ENCODE measurements at places on chromosomes 12 and 14.

GRCh38 chr12:16685107-16685506 is 79.1 kb upstream of the LMO3 start:
- no peak for DNase-seq

- no peak for DNase-seq
Measured at GRCh38 chr12:10366875-10367274, 23.0 kb downstream of the KLRK1 start.

- no peak for DNase-seq
Measured at GRCh38 chr14:73293782-73294781, 56.8 kb downstream of the PAPLN start.

- no peak for DNase-seq
Measured at GRCh38 chr14:105085766-105086165, 20.5 kb upstream of the GPR132 start.

- no peak for DNase-seq
Measured at GRCh38 chr14:71533390-71533789, 398.8 kb upstream of the RGS6 start.

- no peak for DNase-seq
Measured at GRCh38 chr12:6292606-6293005, 17.9 kb upstream of the PLEKHG6 start.

DNA sequence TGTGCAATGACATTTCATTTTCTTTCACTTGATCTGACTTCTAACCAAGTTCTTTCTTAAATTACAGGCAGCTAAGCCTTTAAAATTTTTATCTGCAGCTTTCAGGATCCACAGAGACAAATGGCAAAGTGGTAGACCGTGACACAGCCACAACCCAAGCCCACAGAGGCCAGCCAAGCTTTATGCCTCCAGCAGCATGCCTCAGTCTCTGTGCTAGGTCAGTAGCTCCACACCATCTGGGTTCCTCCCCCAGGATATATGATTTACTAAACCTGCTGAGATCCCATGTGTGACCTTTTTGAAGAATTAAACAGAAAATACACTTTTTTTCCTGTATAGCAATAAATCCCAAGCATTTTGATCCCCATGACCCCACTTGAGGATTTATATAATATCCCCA is 290.4 kb upstream of the CAND1 start:
- no peak for DNase-seq

DNA sequence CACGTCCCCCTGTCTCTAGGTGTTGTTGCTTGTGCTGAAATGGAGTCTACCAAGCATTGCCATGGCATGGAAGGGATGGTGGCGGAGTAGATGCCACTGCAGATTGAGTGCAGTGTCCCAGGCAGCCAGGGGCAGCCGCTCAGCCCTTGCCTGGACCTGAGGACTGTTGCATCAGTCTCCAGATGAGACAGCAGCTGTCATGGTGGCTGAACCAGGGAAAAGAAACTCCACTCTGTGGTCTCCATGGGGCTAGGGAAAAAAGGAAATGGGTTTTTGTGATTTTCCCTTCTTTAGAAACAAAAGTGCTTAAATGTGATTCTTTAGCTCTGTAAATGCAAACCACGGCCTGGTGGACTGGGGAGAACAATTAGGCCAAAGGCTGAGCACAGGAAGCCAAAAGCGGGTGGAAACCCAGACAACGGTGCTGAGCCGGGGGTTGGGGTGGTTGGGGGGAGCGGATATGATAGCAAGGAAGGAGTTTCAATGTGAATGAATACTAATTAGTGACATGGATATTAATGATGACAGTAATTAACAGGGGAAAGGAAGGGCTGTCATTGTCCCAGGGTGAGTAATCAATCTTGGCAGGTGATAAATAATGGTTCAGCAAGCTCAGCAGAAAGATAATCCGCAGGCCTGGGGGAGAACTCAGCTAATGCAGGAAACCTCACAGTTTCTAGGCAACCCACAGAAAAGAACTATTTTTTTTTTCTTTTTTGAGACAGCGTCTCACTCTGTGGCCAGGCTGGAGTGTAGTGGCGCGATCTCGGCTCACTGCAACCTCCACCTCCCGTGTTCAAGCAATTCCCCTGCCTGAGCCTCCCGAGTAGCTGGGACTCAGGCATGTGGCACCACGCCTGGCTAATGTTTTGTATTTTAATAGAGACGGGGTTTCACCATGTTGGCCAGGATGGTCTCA is 442.6 kb downstream of the DPF3 start:
- DNase-seq, result no peak

DNA sequence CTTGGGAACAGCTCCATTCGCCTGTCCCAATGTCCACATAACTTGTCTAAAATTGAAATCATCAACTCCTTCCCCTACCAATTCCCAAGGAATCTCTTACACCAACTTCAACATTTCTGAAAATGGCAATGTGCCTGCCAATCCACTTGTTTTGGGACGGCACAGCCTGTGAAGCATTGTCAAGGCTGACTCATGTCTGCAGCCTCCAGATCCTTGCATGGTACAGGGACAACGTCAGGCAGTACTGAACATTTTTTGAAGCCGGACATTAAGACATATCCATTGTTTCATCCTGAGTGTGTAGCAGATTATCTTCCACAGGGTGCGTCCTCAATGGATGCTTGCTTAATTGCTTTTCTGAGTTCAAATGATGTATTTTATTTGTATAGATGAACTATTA is 794.1 kb downstream of the BCL11B start:
- no peak for DNase-seq

GRCh38 chr12:63968673-63969072 is 124.2 kb downstream of the SRGAP1 start:
- no peak for DNase-seq

DNA sequence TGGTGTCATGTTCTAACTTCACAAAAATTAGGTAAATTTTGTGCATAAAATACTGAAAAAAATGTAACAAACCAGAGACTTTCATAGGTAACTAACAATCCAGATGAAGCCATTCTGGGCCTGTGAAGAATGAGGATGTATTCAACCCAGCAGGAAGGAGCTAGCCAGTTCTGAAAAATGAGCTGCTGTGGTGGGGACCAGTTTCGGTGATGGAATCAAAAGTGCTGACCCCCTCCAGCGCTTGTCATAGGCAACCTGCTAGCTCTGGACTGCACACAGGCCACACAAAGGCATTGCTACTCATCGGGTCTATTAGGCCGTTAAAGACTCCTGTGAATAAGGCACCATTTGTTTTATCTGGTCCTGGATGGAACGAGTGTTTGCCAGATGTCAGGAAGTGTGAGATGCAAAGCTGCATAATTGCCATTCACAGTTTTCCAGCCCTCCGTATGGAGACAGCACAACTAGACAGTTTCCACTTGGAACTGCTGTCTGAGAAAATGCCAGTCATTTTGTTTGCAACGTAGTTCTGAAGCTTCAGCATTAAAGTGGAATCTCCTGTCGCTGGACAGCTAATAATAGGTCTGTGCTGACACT is 3.3 kb upstream of the RIMBP2 start:
- DNase-seq, result no peak

GRCh38 chr14:34797747-34798583 is 77.2 kb downstream of the BAZ1A start:
- DNase-seq, result no peak

DNA sequence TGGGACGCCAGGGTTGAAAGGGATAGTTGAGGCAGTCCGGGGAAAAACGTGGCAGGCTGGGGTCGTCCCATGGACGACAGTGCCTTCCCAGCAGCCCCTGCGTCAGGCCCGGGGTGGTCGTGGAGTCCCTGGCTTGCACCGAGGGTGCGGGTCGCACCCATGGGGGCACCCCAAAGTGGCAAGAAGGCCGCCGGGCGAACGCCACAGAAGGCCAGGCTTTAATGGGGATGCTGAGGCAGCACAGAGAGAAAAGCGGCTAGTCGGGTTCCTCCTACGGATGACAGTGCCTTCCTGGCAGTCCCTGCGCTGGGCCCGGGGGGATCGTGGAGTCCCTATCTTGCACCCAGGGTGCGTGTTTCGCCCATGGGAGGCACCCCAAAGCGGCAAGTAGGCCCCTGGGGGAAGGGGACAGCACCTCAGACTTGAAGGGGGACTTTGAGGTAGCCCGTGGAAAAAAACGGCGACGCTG is 158.6 kb upstream of the ALG10B start:
- no peak for DNase-seq

DNA sequence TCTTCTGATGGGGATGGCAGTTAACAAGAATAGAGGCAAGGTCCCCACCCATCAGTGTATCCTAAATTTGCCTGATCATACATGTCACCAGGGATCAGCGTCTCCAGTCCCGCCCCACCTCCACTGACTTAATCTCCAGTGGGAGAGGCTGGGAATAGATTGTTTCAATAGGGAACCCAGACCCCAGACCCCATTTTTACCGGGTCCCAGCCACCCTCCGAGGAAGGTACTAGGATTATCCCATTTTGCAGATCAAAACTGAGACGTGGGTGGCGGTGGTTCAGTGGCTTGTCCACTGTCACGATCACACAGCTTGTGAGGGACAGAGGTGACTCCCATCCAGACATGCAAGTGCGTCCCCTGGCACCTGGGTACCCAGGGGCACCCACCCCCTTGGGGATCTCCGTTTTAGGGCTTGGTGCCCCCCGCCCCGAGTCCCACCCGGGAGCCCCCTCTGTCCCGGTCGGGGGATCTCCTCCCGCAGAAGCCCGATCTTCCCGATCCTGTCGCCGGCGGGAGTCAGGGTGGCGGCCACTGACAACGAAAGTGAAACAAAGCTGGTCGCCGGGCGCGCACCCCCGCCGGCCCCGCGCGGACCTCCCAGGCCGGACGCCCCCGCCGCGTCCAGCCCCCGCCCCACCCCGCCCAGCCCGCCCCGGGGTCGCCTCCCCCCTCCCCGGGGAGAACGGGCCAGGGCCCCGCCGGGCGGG is 523 bp downstream of the WSB2 start:
- no peak for DNase-seq

DNA sequence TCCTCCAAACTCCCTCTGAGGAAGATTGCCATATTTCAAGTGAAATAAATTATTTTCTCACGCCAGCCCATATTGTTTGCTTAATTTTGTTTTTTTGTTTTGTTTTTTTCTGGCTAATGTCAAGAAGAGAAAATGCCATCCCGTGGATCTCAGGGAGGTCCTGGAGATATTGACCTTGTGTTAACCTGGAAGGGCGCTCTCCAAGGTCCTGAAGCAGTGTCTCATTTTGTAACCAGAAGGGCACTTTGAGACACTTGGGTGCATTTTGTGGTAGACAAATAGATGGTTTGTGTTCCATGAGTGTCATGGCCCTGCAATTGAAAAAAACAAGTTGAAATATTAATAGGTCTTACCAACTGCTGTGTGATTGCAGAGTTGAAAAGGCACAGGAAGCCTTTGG is 268.9 kb downstream of the SUDS3 start:
- DNase-seq, result no peak

GRCh38 chr12:112370199-112370598 is 12.0 kb downstream of the HECTD4 start:
- DNase-seq, result no peak

- DNase-seq, result no peak
Measured at GRCh38 chr14:23366426-23366921, 1.5 kb upstream of the EFS start.

DNA sequence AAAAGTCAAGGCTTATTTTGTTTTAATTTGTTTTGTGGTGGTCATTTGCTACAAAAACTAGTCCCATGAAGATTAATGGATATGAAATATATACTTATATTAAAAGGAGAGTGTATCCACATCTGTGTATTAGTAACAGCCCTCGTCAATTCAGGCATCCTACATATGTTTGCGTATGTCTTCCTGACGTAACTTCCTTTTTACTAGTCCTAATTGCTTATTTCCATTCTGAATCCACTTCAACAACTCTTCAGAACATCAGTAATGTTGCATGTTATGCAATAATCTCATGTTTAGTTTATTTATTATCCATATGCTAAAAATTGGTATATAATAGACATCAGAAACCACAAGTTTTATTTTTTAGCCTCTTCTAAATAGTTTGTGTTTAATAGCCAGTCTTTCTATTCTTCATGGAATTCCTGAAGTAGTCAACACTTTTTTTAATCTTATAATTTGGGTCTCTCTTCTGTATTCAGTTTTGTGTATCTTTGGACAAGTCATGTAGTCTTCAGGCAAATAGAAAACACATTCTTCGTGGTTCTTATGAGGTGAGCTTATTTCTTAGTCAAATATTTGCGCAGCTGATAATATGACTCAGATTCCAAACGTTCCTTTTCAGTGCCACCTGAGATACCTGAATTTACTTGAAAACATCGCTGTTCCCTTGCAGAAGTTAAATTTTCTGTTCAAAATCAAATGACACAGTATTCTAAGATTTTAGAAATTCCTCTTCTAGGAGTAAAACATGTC is 268.6 kb downstream of the CCDC59 start:
- no peak for DNase-seq

DNA sequence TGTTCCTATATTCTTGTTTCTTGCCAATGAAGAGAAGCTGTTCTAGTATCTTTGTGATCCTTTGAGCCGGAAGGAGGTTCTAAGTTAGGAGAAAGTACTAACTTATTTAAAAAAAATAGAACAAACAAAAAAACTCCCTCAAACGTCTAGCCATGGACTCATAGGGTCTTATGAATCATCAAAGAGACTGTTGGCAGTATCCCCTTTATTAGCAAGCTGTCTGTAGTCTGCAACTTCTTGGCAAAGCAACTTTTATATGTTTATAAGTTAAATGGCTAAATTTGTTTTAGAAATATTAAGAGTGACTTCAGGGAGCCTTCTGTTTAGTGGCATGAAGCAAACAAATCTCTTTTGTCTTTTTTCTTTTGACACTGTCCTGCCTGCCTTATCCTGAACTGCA is 291.9 kb downstream of the FUT8 start:
- no peak for DNase-seq

- DNase-seq, result no peak
Measured at GRCh38 chr12:53232646-53233461, 845 bp upstream of the RARG start.

GRCh38 chr12:65123435-65124063 is 2.4 kb upstream of the WIF1 start:
- no peak for DNase-seq

GRCh38 chr12:52086944-52087835 is 7.7 kb downstream of the SMIM41 start:
- DNase-seq, result no peak

GRCh38 chr14:104784846-104785707 is 10.5 kb downstream of the AKT1 start:
- no peak for DNase-seq

GRCh38 chr12:1083889-1084262 is 92.9 kb downstream of the ERC1 start:
- DNase-seq, result no peak

Measured in stimulated activated CD4-positive, alpha-beta T cell treated with anti-CD3 and anti-CD28 coated beads, Interleukin-12 subunit alpha, Interleukin-12 subunit beta, amount 100 ng/mL, for 24 hours (primary cell).